Stimulated activated CD4-positive, alpha-beta T cell treated with anti-CD3 and anti-CD28 coated beads, TNF-alpha, amount 100 ng/mL, for 1 hour (primary cell): ENCODE measurements at places on chromosomes 4 and X.

DNA sequence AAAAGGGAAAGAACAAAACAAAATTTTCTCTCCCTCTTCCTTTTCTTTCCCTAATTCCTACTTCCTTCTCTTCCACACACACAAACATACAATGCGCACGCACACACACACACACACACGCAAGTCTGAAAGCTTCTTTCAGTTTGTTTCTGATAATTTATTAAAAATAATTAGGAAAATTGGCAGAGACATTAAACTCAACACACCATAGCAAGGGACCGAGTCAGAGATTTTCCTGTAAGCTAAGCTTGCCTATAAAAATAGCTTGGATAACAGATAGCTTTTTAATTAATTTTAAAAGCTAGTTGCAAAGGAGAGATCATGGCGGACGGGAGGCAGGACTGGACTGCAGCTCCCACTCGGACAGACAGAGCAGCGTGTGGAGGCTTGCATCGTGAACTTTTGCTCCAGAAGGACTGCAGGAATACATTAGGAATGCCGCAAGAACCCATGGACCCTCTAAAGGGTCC, 92.6 kb upstream of the MAPK10 start:
- DNase-seq: no peak

GRCh38 chr4:6475492-6476020, 3.1 kb upstream of the PPP2R2C start:
- DNase-seq: no peak

DNA sequence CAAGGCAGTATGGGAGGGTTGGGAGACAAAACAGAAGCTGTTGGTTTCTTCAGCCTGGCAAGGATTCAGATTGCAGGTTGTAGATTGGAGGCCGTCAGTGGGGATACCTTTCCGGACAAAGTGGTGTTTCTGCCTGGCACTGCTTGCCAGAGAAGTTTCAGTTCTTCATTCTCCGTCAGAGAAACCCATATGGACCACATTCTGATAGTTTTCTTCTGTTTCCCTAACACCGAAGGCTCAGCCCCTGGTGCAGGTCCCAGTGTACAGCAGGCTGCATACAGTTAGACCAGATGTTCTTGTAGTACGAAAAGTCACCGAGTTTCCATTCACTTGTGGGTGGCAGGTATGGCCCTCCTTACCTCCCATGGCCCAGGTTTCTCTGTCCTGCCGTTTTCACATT, 107.3 kb downstream of the PTTG2 start:
- DNase-seq: no peak

DNA sequence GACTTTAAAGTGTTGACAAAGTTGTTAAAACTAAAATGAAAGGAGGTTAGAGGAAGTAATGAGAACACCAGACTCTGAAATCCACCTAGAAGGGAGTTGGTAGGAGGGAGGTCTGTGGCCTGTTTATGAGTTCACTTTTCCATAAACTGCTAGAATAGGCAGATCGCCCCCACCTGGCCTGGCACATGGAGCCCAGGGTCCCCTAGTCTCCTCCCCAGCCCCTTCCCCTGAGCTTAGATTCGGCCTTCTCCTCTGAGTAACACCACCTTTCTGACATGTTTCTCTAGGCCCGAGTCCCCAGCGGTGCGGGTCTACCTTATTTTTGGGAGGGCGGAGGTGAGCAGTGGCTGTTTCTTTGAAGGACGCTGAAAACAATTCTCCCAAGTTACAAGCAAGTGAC, 54.5 kb upstream of the FAT1 start:
- DNase-seq: no peak

GRCh38 chr4:121758925-121759568, 5.9 kb downstream of the SMIM43 start:
- DNase-seq: no peak

- DNase-seq: no peak
Observed at GRCh38 chr4:8276358-8277240, 7.0 kb downstream of the HTRA3 start.

DNA sequence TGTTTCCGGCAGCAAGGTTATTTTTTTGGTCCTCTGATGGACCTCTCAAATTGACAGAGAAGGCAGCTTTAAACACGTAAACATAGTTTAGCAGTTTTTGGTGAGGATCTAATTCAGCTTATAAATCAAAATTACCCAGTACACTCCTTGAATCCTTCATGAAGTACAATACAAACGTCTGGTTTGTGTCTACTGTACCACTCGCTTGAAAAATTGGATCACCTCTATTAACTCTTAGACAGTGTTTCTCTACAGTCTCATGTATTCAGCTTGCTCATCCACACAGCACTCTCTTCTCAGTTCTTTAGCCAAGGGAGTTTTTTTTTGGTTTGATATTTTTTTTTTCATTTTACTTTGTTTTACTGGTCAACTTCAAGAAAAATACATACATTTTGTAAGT, 113.5 kb downstream of the RNF150 start:
- no peak for DNase-seq

DNA sequence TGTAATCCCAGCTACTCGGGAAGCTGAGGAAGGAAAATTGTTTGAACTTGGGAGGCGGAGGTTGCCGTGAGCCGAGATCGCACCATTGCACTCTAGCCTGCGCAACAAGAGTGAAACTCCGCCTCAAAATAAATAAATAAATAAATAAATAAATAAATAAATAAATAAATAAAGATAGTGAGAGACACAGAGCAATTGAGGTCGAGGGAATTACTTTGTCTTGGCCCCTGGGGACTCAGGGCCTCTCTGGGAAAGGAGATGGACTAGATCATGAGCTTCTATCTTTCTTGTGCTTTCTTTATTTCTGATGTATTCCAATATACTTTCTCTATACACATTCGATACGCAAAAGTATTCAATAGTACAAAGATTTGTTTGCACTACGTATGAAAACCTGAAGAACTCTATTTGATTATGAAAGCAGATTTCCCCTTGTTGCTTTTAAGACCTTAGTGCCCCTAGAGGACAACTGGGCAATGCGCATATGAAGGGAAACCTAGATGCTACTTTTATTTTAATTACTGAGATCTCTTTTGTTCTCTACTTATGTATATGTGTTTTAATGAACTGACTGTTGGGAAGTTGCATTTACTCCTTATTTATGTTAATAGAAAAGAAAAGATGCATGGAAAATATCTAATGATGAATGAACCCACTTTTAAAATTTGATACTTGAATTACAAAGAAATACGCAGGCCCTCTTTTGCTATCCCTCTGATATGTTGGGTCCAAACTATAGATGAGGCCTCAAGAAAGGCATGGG, 12.8 kb upstream of the ELOVL6 start:
- no peak for DNase-seq
